Neural crest cell (in vitro differentiated cells): ENCODE measurements at places on chromosomes 2 and 18.
A peak's percentile ranks its signal among the peaks of the same experiment; 100 is the strongest.

DNA sequence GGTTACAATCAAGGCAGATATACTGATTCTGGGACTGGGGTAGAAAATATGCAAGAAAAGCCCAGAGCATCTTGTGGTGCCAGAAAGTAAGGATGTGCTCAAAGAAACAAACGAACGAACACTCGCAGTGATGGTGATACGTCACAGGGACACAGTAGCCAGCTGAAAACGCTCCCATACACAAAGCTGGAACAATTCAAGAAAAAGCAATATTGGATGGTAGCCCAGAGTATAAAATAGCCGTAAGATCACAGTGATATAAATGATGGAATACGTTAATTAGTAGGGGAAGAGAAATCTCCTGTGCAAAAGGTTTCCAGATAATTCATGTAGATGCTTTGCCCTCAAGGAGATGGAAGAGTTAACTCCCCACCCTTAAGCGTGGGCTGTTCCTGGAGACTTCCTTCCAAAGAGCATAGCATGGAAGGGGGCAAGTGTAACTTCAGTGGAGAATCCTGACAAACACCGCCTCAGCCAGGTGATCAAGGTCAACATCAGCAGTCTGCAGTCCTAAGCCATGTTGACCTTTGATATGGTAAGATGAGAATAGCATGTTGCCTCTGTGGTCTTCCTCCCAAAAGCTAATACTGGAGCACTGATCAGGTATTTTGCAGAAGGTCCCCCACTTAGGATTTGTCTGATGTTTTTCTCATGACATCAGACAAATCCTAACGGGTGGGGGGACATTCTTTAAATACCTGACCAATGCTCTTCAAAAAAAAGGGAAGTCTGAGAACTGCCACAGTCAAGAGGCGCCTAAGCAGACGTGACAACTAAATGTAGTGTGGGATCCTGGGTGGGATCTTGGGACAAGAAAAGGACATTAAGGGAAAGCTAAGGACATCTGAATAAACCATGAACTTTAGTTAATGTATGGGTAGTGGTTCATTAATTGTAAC, 99.0 kb downstream of the NCK2 start:
- no peak for DNase-seq

GRCh38 chr18:38868757-38869156, 1303.2 kb upstream of the CELF4 start:
- DNase-seq, result no peak

GRCh38 chr2:25624635-25625034, 48.7 kb downstream of the DTNB start:
- DNase-seq, result no peak

DNA sequence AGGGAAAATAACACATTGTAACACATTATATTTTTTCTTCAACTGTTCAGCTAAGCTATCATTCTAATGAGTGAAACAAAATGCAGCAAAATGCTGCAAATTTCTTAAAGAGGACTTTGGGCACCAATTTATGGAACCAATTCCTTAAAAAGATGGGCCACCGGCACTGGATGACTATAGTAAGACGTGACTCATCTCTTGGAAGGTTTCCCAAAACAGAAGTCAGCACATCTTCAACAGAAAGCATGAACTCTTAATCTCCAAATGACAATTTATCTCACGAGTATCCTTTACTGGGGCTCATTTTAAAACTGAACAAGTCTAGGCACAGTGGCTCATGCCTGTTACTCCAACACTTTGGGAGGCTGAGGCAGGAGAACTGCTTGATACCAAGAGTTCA, 213.4 kb downstream of the CDH20 start:
- no peak for DNase-seq

DNA sequence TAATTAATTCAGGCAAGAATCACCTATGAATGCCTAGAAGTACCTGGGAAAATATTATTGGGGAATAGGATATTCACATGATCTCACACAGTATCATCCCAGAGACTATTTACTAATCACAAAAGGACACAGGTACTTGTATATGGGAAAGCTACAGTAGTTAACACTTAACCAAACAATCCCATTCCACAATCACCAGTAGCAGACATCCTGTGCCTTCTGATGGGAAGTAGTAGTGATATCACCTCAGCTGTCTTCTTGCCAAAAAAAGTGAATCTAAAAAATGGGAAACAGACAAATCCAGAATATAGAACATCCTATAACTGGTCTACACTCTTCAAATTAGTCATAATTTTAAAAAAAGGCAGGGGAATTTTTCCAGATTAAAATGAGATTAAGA, 75.6 kb upstream of the CCDC150 start:
- DNase-seq, result no peak

DNA sequence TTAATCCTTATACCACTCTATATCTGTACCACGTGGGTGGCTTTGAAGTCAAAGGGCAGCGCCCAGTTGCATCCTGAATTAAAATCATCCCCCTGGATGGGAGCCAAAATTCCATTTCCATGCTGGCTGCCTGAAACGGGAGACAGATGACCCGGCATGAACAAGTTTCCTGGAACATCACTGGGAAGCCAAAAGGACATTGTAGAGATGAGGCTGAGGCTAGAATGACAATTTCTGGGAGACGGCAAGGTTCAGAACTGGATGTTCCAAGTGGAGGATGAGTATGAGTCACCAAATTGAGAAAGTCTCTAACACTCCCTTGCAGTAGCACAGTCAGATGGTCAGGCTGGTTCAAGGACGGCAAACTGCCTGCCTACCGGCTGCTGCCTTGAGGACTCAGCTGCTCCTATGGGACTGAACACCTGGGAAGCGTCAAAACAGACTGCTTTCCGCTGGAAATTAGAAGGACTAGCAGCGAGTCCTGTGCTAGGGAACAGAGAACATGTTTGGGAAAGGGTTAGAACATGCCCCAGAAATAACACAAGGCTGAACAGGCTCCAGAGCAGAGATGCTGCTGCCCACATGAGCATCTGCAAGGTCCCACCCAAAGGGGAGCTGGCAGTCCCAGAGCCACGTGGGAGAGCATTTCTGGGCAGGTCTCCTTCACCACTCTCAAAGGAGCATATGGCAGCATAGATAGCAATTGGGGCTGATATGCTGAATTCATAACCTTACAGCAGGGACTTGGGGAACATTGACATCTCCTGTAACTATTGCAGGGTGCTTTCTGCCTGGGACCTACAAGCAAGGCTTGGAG, 32.0 kb downstream of the YPEL5 start:
- DNase-seq, result no peak

GRCh38 chr18:2966560-2966959, 46.4 kb downstream of the LPIN2 start:
- DNase-seq, result no peak

GRCh38 chr2:41900101-41900577, 147.7 kb upstream of the PKDCC start:
- DNase-seq, result no peak

GRCh38 chr2:113407446-113408099, 29.9 kb upstream of the ZNG1B start:
- no peak for DNase-seq

DNA sequence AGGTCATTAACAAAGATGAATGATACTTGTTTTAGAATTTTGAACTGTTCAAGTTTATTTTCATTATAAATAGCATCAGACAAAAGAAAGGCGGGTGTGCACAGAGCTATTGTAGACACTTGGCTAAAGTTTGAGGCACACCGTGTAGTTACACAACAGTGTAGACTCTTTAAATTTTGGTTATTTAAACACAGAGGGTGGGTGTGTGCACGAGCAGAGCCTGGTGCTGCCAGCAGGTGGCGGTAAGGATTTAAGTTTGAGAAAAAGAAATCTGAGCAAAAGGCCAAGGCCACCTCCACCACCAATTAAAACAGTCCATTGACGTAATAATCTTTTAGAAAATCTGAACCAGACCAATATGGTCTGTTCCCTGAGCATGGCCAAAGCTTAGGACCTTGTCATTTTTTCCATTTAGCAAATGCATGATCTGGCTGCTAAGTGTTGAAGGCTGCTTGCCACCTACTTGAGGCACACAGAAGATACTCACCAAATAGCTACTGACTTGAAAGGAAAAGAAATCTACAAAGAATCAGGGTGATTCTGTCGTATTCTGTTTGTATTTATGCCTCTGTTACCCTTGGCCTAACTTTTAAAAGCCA, 14.3 kb downstream of the COPS7B start:
- peak; percentile 55 for DNase-seq

GRCh38 chr2:673615-674320, 3.4 kb downstream of the TMEM18 start:
- DNase-seq, result no peak

- no peak for DNase-seq
These were observed 178.3 kb upstream of the SERPINE2 start for GRCh38 chr2:224217233-224217961.

DNA sequence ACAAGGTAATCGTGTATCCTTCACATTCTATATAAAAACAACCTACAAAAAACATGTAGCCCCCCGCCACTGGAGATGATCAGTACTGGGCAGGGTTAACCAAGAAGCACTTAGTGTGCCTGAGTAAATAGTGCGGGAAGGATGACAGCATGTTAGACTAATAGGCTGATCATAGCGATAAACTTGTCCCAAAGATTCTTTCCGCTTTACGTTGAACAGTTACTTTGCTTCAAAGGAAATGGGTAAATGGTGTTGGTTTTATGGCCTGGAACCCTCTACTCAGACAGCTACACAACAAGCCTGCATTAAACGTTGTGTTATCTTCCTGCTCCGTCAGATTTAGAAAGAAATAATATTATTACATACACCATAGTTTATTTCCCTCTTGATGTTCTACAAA, 67.7 kb downstream of the CTAGE1 start:
- no peak for DNase-seq

GRCh38 chr2:33616873-33617272, 17.8 kb upstream of the FAM98A start:
- no peak for DNase-seq

- DNase-seq, result no peak
These were observed 51.0 kb upstream of the RAB27B start for GRCh38 chr18:54777118-54777791.

DNA sequence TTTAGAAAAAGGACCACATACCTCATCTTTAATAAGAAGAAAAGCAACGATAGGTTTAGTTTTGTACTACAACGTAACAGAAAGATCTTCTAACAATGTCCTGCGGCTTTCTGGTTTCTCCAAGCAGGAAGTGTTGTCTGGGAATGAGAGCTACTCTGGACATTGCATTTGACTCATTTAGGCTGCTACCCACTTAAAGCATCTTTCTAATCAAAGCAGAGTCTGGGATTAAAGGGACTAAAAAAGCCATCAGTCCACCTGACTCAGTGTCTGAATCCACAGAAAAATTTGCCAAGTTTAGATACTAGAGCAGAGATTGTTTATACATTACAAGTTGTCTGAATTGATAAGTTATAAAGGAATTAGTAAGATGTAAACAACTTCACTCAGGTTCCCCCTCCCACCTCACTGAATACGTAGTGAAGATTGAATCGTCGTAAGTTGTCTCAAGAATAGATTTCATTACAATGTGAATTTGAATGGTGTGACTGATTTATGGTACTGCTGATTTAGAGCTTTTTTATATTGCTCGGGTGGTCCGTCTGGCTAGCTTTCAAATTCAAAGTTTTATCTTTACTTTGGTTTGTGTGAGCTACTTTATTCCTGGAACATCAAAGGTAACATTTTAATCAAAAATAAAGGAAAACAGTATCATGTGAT, 70.2 kb upstream of the SMIM21 start:
- no peak for DNase-seq

DNA sequence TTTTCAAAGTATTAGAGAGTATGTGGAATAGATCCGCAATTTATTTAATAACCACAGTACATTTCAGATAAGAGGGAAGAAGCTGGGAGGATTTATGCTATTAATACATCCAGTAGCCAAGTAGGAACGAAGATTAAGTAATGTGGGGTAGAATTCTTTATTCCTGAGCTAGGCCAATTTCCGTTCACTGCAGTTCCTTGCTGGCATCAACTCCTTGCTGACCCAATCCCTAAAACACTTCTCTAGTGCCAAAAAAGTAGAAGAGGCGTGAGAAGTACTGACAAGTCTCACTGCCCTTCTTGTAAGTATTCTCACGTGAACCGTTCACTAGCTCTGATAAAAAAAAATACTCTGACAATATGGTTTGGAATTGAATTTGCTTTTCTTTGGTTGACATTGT, 211.4 kb downstream of the EPHA4 start:
- no peak for DNase-seq

- no peak for DNase-seq
These were observed 84.0 kb downstream of the SMAD2 start for GRCh38 chr18:47846431-47846830.

DNA sequence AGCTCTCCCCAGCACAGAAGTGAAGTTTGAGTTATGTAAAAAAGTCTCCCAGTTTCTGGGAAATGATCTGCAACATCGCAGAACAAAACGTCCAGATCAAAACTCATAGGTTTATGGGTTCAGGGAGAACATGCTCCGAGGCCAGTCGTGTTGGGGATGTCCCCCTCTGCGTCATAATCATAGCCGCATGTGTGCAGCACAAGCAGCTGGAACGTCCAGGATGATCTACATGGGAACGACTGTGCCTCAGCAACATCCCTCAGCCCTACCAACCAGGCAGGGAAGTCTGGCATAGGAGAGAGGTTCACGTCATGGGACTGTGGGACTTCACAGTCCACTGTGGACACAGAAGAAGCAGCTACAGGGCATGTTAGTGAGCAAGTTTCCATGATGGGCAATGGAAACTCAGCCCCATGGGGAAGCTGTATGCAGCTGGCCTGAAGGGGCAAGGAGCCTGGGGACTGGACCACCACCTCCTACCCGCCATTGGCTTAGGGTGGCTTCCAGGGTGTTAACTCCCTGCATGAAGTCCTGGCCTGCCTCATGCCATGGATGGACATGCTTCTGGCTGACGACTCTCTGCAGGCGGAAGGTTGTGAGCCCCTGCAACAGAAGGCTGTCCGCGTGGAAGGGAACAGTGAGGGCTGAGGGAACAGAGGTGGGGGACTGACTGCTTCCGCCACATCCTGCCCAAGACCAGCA, 96.9 kb downstream of the COPS8 start:
- DNase-seq, result no peak

GRCh38 chr2:11669454-11670291, at the start of gene NTSR2:
Gene NTSR2, minus strand, starts transcription at chr2:11670195. Its CDS starts 66 bp downstream, at chr2:11670129.
- DNase-seq, result peak; percentile 59

GRCh38 chr2:115161771-115162493, 719.5 kb downstream of the DPP10 start:
- DNase-seq, result peak; percentile 24

- DNase-seq, result no peak
These were observed 13.9 kb upstream of the RMND5A start for GRCh38 chr2:86706220-86706619.

GRCh38 chr2:122186761-122187222, 431.3 kb downstream of the TSN start:
- DNase-seq, result no peak

GRCh38 chr2:85741833-85742455, 11.8 kb upstream of the ATOH8 start:
- DNase-seq, result peak; percentile 55

GRCh38 chr2:127479219-127479825, 47.0 kb downstream of the IWS1 start:
- DNase-seq, result no peak

DNA sequence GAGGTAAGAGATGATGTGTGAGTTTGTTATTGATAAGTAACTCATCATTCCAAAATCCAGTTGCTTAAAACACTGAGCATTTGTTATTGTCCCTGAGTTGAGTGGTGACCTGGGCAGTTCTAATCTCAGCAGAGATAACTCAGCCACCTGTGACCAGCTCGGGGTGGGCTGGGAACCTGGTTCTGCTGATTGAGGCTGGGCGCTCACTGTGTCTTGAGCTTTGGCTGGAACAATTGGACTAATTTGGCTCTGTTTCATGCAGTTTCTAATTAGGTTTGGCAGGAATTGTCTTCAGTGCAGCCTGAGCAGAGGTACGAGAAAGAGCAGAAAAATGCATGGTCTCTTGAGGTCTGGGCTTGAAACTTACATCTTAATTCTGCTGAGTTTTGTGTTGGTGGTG, 144.7 kb downstream of the RNF144A start:
- no peak for DNase-seq
